ENCODE measurements at places on chromosomes 2 and 18.

DNA sequence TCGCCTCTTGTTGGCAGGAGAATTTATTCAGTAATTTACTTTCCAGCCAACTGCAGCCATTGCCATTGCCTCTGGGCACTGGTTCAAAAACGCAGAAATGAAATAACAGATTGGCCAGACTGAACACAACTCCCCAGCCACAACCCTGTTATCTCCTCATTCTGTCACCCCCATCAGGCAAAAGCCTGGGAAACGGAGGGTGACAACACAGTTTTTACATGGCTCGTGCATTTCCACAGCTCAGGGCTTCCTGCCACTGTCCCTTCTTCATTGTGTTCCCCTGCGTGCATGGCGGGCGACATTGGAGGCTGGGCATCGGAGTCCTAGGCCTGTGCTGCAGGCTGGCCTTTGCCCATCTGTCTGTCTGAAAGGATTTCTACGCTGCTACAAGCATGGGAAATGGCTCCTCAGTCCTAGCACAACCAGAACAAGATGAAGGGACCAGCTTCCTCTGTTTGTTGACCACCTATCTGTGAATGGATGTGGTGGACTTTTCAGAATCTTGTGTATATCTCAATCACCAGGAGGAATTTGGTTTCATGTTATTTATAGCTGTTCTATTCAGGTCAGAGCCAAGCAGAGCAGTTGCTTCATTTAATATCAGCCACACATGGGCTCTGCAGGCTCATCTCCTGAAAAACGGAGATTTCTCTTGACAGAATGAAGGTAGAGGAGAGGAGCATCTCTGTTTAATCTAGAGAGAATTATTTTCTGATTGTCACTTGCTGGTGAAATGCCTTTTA lies 107.0 kb downstream of the MGAT5 start:
- DNase-seq = no peak

DNA sequence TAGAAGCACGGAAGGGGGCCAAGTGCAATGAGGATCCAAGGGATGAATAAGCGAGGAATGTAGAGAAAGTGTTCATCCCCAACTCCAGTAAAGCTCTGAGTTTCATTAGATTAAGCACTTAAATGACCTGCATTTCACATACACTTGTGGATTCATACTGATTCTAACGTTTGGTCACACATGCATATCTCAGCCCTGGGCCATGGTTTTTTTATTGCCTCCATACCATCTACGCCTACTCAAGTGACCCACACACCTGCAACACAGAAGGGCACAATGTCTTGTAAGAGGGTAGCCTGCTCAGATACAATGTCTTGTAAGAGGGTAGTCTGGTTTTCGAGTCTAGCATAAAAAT lies 566 bp upstream of the MRPS5 start:
- DNase-seq = no peak

GRCh38 chr2:117835990-117836760 lies 21.7 kb downstream of the DDX18 start:
- peak; percentile 85 for DNase-seq

DNA sequence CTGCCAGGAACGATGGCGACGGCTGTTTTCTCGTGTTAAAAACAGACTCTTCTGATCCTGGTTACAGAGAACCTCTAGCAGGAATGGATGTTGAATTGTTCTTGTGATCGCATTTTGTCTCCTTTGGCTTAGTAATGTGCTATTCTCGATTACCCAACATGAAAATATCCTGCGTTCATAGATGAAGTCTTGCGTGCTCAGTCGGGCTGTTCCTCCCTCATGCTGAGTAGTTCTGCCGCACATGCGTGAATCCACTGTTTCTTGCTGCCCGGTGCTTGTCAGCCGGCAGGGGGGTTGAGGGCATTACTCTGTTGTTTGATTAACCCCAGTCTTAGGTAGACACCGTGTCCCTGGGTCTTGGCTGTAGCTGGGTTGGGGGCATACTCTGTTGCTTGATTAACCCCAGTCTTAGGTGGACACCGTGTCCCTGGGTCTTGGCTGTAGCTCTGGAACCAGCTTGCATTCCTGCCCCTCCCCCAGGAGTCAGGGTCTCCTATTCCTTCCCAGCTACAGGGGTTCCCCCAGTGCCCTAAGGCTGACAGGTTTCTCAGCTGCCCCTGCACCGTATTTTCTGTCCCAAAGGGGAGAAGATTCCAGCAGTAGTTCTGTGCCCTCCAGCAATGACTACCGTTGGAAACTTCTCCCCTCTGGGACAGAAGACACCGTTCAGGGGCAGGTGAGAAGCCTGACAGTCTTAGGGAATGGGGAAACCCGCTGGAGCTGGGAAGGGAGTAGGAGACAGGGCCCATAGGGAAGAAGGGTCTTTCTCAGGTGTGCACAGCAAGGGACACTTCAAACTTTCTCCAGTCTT lies 22.1 kb upstream of the ASB1 start:
- no peak for DNase-seq

DNA sequence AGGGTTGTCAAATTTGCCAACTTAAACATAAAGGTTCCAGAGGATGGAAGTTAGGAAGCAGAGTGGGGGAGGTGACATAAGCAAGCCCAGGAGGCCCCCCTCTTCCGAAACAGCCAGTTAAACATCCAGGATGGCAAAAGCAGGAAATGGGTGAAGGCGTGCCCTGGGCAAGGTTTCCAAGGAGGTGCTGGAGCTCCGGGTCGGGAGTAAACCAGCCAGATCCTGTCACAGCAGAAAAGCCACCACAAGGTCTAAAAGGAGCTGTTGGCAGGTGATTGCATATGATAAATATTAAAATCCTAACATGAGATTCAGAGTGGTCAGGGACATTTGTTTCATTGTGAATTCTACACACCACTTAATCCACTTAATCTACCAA lies 572.2 kb upstream of the SALL3 start:
- no peak for DNase-seq

DNA sequence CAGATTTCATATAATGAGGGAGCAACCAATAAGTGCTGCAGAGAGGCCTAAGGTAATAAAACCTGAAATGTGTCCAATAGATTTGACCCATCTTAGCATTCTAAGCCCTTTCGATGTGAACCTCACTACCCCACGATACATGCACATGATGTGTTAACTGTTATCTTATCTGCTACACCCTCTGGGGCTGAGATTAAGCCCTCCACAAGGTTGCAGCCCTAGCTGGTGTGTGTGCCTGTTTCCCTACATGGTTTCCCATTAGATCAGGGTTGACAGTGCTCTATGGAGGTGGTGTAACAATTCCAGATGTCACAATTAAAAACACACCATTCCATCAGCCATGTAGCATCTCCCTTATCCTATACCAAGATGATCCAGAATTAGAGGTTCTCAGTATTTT lies 68.9 kb upstream of the THSD7B start:
- no peak for DNase-seq

GRCh38 chr2:209685963-209686362 lies 85.7 kb upstream of the UNC80 start:
- no peak for DNase-seq

- no peak for DNase-seq
Observed at GRCh38 chr2:96157649-96158553, 12.7 kb upstream of the DUSP2 start.

- DNase-seq = no peak
Observed at GRCh38 chr2:37583867-37584266, 87.6 kb downstream of the CDC42EP3 start.

DNA sequence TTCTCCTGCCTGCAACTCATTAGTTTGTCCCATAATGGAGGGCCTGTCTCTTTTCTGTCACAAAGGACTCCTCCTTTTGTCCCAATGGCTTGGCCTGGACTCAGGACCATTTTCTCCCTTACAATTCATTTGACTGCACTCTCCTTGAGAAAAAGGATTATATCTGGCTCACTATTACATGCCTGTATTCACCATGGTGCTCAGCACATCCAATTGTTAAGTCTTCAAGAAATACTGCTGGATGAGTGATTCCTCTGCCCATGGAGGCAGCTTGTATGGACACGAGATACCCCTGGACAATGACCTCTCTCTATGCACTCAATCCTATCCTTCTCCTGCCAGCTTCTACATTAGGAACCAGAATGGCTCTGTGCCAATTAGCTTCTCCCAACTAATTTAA lies 47.0 kb downstream of the CHST9 start:
- DNase-seq = no peak

DNA sequence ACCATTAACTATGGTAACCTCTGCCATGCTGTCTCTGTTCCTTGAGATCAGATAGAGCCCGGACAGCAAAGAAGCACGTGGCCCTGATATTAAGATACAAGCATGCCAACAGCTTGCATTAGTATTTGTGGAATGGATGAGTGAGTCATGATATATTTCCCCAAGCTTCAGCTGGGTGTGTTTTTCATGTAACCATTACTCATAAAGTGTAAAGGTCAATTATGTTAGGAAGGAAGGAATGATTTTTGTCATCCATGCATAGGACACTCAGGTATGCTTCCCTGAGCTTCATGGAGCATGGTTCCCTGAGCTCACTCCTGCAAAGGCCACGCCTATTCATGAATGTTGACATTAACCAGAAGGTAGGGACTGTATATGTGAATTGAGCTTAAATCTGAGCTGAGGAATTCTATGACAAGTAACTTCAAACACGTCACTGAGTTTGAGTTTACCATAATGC lies 74.6 kb downstream of the ARL4C start:
- DNase-seq = no peak

DNA sequence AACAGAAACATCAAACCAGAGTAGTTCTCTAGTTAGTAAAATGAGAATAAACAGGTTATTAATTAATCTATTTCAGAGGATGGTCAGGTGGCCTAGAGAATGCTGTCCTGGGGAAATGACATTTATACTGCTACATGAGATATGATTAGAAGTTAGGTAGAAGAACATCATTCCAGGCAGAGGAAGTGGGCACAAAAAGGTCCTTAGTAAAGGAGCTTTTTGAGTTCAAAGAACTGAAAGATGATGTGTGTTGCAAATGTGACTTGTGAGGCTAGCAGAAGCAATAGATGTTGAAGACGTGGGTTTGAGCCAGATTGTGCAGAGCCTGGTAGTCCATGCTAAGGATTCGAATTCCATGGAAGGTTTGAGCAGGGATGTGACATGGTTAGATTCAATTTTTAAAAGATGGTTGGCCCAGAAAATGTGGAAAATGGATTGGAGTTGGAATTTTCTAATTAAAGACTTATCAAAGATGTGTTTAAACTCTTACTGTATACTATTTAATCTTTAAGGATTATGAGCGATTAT lies 34.2 kb downstream of the RAB10 start:
- no peak for DNase-seq

- DNase-seq = no peak
Observed at GRCh38 chr2:105241443-105241842, at the start of gene GPR45. GPR45 (plus strand) TSS chr2:105241743; CDS start chr2:105241859, 116 bp downstream.

GRCh38 chr18:47949202-47949601 lies 18.7 kb upstream of the SMAD2 start:
- no peak for DNase-seq

GRCh38 chr2:133711201-133711600 lies 142.9 kb upstream of the NCKAP5 start:
- DNase-seq = no peak

GRCh38 chr2:38390947-38391346 lies 13.9 kb upstream of the ATL2 start:
- no peak for DNase-seq

- no peak for DNase-seq
Observed at GRCh38 chr18:23087352-23087751, 47.9 kb upstream of the CABLES1 start.

GRCh38 chr2:74902281-74902860 lies 56.1 kb upstream of the POLE4 start:
- DNase-seq = no peak

GRCh38 chr2:13572466-13572865 lies 855.7 kb downstream of the TRIB2 start:
- no peak for DNase-seq

GRCh38 chr18:28963481-28963880 lies 786.6 kb upstream of the CDH2 start:
- DNase-seq = no peak

DNA sequence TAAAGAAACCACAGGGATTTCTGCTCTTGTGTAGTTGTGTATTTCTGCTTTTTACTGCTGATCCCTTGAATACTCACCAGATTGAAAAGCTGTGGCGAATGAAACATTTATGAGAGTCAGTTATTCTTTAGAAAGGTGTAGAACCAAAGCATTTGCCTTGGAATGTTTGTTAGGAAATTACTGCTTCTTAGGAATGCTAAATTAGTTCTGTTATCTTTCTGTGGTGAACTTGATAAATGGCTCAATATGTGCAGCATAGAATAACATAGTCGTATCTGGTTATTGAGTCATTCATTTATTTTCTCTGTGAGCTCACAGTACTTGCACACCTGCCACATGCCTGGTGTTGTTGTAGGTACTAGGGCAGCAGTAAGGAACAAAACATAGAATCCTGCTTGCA lies 57.0 kb upstream of the FAM237A start:
- DNase-seq = no peak

GRCh38 chr2:238422940-238423339 lies 3.8 kb upstream of the ASB1 start:
- DNase-seq = no peak

GRCh38 chr2:101752716-101753616 lies 55.5 kb downstream of the MAP4K4 start:
- no peak for DNase-seq

- no peak for DNase-seq
Observed at GRCh38 chr2:5976531-5977065, 284.4 kb downstream of the SOX11 start.

- no peak for DNase-seq
Observed at GRCh38 chr2:237390235-237390634, 23.7 kb downstream of the COL6A3 start.

GRCh38 chr2:143482771-143483170 lies 353.6 kb downstream of the ARHGAP15 start:
- no peak for DNase-seq

- no peak for DNase-seq
Observed at GRCh38 chr2:71757351-71757750, 304.0 kb downstream of the DYSF start.

- DNase-seq = no peak
Observed at GRCh38 chr18:28158083-28158581, 18.8 kb downstream of the CDH2 start.

DNA sequence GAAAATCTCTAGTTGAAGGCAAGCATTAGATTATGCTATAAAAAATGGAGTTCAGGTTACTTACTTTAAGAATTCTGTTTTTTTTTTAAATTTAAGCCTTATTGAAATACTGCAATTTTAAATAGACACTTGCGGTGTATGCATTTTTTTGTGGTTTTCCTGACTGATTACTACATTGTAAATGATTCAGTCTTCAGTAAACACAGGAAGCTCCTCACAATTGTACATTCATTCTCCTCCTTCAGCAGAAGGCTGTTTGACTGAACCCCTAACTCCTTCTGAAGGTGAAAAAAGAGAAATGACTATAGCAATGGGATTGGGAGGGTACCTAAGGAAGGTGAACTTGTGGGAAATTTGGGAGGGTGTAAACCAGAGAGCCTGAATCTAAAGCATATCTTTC lies 136.1 kb downstream of the GCA start:
- DNase-seq = no peak
